Upper lobe of left lung (tissue), 6 donors: ENCODE measurements at places on chromosomes 7 and 10. TPM values are rescaled to one million over a fixed set of nuclear protein-coding genes. Genes with fewer than 3 reads are reported as not detected.

- peaks cover 4% of the 10 kb centered on the region for H3K4me1 ChIP-seq
- DNase-seq, result no peak
- H3K27me3 ChIP-seq, result no peaks in the 10 kb centered on the region
Observed at GRCh38 chr7:1926908-1927306, 256.8 kb downstream of the ELFN1 start.

DNA sequence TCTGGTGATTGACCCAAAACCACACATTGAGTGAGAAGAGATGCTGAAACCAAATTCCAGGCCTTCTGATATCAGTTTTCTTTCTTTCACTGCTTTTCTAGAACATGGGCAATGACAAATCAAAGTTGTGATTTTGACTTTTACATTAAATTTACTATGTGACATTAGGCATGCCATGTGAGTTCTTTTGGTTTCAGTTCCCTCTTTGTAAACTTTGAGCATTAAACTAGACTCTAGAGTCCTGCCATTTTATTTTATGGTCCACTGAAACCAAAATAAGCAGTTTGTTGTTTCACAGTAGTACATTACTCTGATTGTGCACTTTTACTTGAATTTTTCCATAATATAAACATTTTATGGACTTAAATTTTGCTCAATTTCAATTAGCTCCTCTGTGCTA, 381.1 kb upstream of the SEMA3D start:
- H3K36me3 ChIP-seq, result no peaks in the 10 kb centered on the region
- no peaks in the 10 kb centered on the region for H3K27me3 ChIP-seq
- H3K27ac ChIP-seq, result no peak overlapping the region
- DNase-seq, result no peak

DNA sequence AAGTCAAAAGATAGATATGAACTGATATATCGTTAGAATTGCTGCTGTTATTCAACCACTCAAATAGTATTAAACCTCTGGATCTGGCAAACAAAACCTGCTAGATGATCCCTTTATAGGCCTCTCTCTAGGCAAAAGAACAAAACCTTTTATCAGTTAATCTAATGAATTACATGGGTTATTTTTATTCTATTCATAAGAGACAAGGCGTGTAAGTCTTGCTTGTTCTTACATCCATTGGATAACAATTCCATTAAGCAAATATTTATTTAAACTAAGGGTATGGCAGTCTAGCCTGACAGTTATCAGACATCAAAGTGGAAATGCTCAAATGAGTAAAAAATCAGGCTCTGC, 16.6 kb upstream of the ADRB1 start:
- H3K27me3 ChIP-seq, result no peaks in the 10 kb centered on the region
- no peak overlapping the region for H3K4me3 ChIP-seq
- peak overlapping the region; percentile 78 for H3K27ac ChIP-seq
- no peaks in the 10 kb centered on the region for H3K36me3 ChIP-seq

GRCh38 chr10:62736168-62736546, 68.4 kb upstream of the ADO start:
- no peak overlapping the region for H3K27ac ChIP-seq
- no peak for DNase-seq
- no peak overlapping the region for H3K4me3 ChIP-seq
- H3K27me3 ChIP-seq, result no peaks in the 10 kb centered on the region
- H3K36me3 ChIP-seq, result no peaks in the 10 kb centered on the region

The INHBA gene
- total RNA-seq, result 71.3 TPM

The LIPF gene
- not detected for total RNA-seq

- peak overlapping the region; percentile 75 for H3K27ac ChIP-seq
- H3K4me1 ChIP-seq, result peaks cover 12% of the 10 kb centered on the region
- DNase-seq, result peak; percentile 85
- no peaks in the 10 kb centered on the region for H3K27me3 ChIP-seq
Observed at GRCh38 chr7:21944616-21945453, 864 bp downstream of the CDCA7L start.

DNA sequence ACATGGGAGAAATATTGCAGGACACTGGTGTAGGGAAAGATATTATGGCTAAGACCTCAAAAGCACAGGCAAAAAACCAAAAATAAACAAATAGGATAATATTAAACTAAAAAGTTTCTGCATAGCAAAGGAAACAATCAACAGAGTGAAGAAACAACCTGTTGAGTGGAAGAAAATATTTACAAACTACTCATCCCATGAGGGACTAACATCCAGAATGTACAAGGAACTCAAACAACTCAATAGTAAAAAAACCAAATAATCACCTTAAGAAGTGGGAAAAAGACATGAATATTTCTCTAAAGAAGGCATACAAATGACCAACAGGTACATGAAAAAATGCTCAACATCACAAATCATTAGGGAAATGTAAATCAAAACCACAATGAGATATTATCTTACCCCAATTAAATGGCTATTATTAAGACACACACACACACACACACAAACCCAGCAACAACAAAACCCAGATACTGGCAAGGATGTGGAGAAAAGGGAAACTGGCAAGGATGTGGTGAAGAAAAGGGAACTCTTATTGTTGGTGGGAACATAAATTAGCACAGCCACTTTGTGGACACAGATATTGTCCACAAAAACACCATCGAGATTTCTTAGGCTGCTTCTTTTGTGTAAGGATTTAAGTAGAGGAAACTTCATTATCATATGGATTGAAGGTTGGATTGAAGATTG, 9.8 kb upstream of the RAB18 start:
- no peaks in the 10 kb centered on the region for H3K4me1 ChIP-seq
- no peaks in the 10 kb centered on the region for H3K27me3 ChIP-seq

GRCh38 chr10:71426058-71426605, 29.4 kb downstream of the CDH23 start:
- H3K27ac ChIP-seq, result no peak overlapping the region
- H3K27me3 ChIP-seq, result no peaks in the 10 kb centered on the region
- no peaks in the 10 kb centered on the region for H3K4me1 ChIP-seq
- H3K36me3 ChIP-seq, result no peaks in the 10 kb centered on the region

DNA sequence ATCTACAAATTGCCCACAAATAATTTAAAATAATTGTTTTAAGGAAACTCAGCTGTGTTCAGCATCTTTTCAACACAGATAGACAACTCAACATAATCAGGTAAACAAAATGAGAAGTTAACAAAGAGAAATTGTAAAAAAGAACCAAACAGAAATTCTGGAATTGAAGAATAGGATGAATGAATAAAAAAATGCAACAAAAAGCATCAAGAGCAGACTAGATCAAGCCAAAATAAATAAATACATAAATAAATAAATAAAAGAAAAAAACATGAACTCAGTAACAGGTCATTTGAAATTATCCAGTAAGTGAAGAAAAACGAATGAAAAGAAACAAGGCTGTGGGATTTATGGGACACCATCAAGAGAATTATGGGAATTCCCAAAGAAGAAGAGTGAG, 94.0 kb upstream of the CDK6 start:
- no peaks in the 10 kb centered on the region for H3K27me3 ChIP-seq
- H3K4me3 ChIP-seq, result no peak overlapping the region
- no peaks in the 10 kb centered on the region for H3K4me1 ChIP-seq

The MPP7 gene
- total RNA-seq, result 45.1 TPM

GRCh38 chr10:74917481-74918077, 91.2 kb downstream of the KAT6B start:
- no peaks in the 10 kb centered on the region for H3K27me3 ChIP-seq
- no peak overlapping the region for H3K4me3 ChIP-seq
- DNase-seq, result no peak
- no peaks in the 10 kb centered on the region for H3K36me3 ChIP-seq
- peaks cover 15% of the 10 kb centered on the region for H3K4me1 ChIP-seq

The PPP1R17 gene
- not detected for total RNA-seq

The FFAR4 gene
- 13.3 TPM for total RNA-seq

DNA sequence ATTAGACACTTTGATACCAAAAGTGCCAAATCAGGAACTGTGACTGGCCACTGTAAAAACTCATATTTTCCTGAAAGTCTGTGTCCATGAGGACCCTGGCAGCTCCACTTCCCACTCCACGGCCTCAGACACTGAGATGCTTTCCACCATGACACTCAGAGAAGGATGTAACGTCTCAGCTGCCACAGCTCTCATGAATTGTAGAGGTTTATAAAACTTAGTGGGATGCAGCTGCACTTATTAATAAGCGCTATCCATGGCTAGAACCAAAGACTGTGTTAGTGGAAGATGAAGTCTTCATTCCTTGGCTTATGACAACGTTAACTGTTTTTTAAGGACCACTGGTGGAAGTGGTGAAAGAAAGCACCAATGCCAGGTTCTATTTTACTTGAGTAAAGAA, 121.0 kb downstream of the ITIH5 start:
- no peak for DNase-seq
- H3K4me3 ChIP-seq, result no peak overlapping the region
- no peak overlapping the region for H3K27ac ChIP-seq
- no peaks in the 10 kb centered on the region for H3K27me3 ChIP-seq
- H3K36me3 ChIP-seq, result no peaks in the 10 kb centered on the region
- peaks cover 3% of the 10 kb centered on the region for H3K4me1 ChIP-seq

The ADRB1 gene
- total RNA-seq, result 34.4 TPM

DNA sequence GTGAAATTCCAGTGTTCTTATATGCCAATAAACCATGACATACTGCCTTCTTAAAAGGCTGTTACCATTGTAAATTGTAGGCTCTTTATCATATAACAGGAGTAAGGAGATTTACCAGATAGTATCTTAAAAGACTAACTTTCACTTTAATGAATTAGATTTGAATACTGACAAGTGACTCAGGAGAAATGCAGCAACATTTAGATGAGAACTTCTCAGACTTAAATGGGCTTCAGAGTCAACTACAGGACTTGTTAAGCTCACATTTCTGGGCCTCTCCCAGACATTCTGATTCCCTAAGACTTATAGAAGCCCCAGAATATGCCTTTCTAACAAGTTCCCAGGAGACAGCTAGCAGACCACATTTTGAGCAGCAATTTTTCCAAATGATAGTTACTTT, 466.3 kb downstream of the ARL4A start:
- H3K27ac ChIP-seq, result no peak overlapping the region
- no peaks in the 10 kb centered on the region for H3K27me3 ChIP-seq
- no peak overlapping the region for H3K4me3 ChIP-seq
- DNase-seq, result no peak
- H3K36me3 ChIP-seq, result no peaks in the 10 kb centered on the region

The TRIM56 gene
- 25.4 TPM for total RNA-seq

- H3K27ac ChIP-seq, result no peak overlapping the region
- H3K36me3 ChIP-seq, result no peaks in the 10 kb centered on the region
- DNase-seq, result no peak
- no peak overlapping the region for H3K4me3 ChIP-seq
- H3K27me3 ChIP-seq, result no peaks in the 10 kb centered on the region
Observed at GRCh38 chr10:82538272-82538671, 663.3 kb downstream of the NRG3 start.

GRCh38 chr7:4638781-4639575, 43.1 kb upstream of the FOXK1 start:
- H3K36me3 ChIP-seq, result no peaks in the 10 kb centered on the region
- no peak for DNase-seq
- H3K4me1 ChIP-seq, result peaks cover 14% of the 10 kb centered on the region
- H3K27ac ChIP-seq, result no peak overlapping the region
- no peaks in the 10 kb centered on the region for H3K27me3 ChIP-seq

The SPDYE3 gene
- not detected for total RNA-seq

GRCh38 chr10:3485057-3485686, 299.8 kb downstream of the KLF6 start:
- no peaks in the 10 kb centered on the region for H3K36me3 ChIP-seq
- no peak for DNase-seq
- no peaks in the 10 kb centered on the region for H3K27me3 ChIP-seq
- peak overlapping the region; percentile 34 for H3K27ac ChIP-seq

- no peaks in the 10 kb centered on the region for H3K27me3 ChIP-seq
- H3K4me1 ChIP-seq, result peaks cover 32% of the 10 kb centered on the region
- H3K4me3 ChIP-seq, result no peak overlapping the region
- no peaks in the 10 kb centered on the region for H3K36me3 ChIP-seq
- no peak overlapping the region for H3K27ac ChIP-seq
Observed at GRCh38 chr7:55548295-55548731, 24.0 kb downstream of the VOPP1 start.

- no peak overlapping the region for H3K27ac ChIP-seq
- no peak overlapping the region for H3K4me3 ChIP-seq
- H3K36me3 ChIP-seq, result no peaks in the 10 kb centered on the region
- DNase-seq, result no peak
- no peaks in the 10 kb centered on the region for H3K27me3 ChIP-seq
Observed at GRCh38 chr7:132846086-132846485, 235.8 kb downstream of the CHCHD3 start.
